ENCODE measurements at places on chromosomes 11 and 22.
A peak's percentile ranks its signal among the peaks of the same experiment; 100 is the strongest.

- no peak for DNase-seq
These were observed 12.3 kb downstream of the MLC1 start for GRCh38 chr22:50072714-50073538.

DNA sequence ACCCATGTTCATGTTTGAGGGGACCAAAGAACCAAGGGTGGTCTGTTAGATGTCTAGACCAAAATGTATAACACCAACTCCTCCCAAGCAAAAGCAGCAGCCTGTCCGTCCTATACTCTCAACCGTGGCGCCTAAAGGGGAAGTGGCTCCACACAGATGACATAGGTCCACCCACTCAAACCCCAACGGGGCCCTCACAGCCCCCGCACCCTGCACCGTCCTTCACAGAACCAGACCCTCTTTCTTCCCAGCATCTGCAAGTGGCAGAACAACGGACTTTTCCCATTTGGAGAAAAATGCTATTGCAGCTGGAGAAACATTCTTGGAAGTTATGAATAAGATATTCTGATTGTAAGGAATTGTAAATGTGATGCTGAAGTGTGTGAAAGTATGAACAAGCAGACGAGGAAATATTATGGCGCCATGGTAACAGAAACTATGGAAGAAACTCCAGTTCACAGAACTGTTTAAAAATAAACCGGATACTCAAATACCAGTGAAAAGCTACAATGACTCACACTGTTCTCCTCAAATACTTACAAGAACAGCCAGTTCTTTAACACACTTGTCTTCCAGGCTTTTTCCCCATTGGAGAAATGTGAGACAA is 76.5 kb upstream of the ARFGAP3 start:
- peak; percentile 80 for DNase-seq

DNA sequence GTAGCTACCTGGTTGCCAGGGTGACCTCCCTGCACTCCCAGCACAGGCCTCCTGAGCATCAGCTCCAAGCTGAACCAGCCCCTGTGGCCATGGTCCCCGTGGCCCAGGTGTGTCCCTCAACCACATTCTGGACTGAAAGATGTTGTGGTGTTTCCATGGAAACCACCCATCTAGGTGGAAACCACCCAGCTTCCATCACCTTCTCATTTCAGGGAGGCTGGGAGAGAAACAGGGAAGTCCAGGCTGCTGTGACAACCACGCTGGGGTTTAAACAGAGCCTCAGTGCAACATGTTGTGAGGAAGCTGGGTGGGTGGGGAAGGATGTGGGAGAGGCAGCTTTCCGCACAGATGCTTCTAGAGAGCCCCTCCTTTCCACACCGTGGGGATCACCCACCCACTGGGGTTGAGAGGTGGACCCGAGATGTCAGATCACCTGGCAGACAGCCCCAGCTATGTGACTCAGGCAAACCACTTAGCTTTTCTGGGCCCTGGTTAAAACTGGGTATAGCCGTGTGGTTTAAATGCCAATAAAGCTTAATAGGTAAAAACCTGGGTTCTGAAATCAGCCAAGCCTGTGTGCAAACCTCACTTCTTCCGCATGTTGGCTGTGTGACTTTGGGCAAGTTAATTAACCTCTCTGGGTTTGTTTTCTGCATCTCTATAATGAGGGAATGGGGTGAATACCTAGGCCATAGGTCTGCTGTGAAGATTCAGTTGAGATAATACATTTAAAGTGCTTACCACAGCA is 46.4 kb downstream of the CD82 start:
- DNase-seq = no peak

DNA sequence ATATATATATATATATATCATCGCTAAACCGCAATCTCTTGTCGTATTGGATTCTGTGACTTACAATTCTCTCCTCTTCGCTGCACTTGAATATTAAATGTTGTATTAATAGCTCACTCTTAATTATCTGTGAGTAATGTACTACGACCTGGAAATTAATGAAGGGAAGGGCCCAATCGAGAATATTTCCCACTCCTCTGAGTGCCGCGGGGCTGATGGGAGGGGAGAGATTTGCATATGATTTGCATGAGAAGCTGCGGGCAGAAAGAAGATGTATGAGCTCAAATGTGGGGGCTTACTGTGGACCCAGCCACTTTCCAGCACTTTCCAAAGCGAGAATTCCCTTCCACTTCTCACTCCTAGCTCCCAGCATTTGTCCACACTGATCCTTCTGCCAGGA is 141.2 kb downstream of the MN1 start:
- no peak for DNase-seq

DNA sequence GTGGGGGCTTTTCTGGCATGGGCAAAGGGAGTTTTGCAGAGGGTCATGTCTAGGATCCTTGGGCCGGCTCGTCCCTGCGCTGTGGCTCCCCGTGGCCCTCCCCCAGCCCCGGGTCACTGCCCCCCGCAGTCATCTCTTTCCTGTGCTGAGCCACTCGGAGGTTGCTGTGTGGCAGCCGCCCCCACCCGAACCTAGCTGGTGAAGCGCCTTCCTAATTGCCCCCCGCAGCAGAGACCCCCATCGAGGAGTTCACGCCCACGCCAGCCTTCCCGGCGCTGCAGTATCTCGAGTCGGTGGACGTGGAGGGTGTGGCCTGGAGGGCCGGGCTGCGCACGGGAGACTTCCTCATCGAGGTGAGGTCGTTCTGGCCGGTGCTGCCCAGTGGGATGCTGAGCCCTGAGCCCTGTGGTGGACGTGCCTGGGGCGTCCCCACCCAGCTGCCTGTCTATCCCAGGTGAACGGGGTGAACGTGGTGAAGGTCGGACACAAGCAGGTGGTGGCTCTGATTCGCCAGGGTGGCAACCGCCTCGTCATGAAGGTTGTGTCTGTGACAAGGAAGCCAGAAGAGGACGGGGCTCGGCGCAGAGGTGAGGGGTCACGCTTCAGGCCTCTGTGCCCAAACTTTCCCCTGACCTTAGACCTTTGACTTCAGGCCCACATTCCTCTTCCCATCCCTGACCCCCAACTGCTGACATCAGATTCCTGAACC is 32.0 kb downstream of the SHANK3 start:
- no peak for DNase-seq

DNA sequence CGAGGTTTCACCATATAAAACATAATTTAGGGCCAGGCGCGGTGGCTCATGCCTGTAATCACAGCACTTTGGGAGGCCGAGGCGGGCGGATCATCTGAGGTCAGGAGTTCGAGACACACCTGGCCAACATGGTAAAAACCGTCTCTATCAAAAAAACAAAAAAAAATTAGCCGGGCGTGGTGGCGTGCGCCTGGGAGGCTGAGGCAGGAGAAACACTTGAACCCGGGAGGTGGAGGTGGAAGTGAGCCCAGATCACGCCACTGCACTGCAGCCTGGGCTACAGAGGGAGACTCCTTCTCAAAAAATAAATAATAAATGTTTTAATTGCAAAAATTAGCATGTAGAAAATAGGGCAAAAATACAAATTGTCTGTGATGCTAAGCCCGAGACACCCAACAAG is 993 bp upstream of the SFI1 start:
- DNase-seq = no peak

DNA sequence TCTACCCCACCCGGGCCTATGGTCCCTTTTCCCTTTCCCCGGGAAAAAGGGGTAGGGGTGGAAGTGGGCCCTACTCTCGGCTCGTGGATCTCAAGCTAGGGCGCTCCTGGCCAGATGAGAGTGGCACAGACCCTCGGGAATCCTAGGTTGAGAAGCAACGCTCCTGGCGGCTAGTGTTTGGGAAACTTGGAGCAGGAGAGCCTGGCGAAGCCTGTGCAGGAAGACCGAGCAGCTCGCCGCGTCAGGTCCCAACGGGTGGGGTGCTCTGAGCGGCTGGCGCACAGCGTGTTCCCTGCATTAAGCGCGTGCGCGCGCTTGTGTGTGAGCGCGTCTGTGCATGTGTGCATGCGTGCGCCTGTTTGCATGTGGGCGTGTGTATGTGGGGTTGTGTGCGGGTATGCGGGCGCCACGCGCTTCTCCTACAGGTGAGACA is 7.1 kb upstream of the FLI1 start:
- no peak for DNase-seq

DNA sequence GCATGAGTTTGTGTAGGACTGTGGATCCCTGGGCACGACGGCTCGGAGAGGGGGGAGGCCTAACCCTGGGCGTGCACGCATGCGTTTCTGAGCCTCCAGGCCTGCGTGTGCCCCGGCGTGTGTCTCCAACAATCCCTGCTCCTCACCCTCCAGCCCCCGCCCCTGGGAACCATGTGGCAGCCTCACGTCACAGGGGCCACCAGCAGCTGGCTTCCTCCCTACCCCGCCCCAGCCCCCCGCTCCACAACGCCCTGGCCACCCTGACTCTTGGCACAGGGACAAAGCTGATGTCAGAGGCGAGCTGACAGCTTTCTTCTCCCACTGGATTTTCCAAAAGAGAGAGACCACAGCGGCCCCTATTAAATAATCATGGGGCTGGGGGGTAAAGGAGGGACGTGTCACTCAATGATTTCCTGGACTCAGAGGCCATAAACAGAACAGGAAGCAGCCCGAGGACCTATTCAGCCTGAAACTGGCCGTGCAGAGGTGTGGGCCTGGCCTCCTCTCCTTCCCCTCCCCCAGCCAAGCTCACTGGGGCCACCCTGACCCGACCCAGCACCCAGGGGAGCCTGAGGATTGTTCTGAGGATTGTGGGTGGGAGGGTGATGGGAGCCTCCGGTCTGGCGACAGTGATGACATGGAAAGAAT is 6.8 kb upstream of the LIF start:
- no peak for DNase-seq

DNA sequence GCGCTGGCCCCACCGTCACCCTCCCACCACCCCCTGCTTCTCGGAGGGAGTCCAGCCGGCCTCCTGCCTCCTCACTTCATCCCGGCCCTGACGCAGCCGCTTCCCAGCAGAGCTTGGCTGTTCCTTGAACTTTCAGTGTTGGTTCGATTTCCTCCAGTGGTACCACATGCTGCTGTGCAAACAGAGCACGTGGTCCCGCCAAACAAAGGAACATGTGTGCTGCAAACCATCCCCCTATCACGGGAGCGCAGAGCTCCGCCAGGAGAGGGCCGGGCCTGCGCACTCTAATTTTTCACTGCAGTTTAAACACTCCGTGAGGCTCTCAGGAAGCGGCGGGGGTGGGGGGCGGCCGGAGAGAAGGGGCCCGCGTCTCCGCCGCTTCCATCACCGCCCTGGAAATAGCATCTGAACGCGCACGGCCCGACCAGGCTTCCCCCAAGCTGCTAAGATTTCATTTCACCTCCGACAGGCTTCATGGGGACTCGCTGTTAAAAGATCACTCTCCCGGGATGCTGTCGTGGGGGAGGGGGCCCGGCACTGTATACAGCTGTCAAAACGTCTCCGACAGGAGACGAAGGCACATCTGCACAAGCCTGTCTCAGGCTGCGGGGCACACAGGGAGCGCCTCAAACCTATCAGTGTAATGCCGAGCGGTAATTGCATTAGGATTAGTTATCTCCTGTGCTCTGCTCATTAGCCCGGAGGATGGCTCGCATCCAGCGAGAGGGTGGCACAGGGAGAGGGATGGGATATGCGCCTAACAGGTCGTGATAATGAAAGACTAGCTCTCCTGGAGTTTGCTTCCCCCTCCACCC is 269.9 kb upstream of the SORL1-AS1 start:
- peak; percentile 32 for DNase-seq

- no peak for DNase-seq
These were observed 147.8 kb downstream of the COMMD9 start for GRCh38 chr11:36141196-36141953.

GRCh38 chr22:50481045-50481439 is 301 bp upstream of the ADM2 start:
- DNase-seq = no peak

GRCh38 chr11:132579136-132579535 is 953.2 kb downstream of the OPCML start:
- no peak for DNase-seq

DNA sequence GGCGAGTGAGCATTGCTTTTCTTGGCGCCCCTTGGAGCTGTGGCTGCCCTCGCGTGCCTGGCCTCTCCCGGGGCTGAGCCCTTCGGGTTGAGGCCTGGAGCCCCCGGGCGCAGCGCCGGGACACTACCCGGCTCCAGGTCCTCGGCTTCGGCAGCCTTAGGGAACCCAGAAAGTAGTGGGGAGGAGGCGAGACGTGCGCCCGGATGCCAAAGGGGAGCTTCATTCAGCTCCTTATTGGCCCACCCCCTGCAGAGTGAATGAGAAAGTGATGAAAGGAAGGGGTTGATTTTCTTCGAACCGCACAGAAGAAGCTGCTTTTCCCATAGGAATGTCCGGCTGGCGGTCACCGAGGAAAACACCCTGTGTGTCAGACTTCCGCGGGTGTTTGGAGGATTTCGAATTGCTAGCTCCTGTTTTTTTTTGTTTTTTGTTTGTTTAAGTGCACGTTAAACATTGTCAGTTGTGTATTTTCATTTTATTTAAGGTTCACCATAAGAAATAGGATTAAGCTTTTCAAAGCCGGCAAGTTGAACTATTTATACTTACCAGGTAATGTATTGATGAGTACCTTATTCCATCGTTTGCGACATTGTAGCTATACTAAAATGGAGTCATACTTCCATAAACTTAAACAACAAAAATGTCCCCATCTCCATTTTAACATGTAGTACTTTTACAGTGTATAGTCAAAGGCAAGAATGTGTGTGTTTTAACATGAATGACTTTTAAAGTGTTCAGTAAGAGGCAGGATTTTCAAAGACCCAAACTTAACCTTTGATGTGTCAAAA is 841 bp upstream of the EIF4G2 start:
- DNase-seq = peak; percentile 56

DNA sequence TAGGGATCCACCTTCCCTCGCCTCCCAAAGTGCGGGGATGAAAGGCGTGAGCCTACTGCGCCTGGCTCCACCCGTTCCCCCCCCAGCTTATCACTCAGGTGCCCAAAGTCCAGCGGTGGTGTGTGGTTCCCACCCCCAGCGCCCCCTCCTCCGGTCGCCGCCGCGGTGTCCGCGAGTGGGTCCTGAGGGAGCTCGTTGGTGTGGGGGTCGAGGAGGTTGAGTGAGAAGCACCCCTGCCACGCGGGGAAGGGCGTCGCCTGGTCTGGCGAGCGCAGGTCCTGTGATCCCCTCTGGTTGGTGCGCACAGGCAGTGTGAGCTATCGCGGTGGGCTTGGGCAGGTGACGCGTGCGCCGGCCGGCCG is 3900.6 kb upstream of the OR11H1 start:
- DNase-seq = no peak

- DNase-seq = no peak
These were observed 98.5 kb downstream of the SMCO4 start for GRCh38 chr11:93444617-93445073.

- no peak for DNase-seq
These were observed 21.6 kb upstream of the PHLDA2 start for GRCh38 chr11:2950825-2951224.

DNA sequence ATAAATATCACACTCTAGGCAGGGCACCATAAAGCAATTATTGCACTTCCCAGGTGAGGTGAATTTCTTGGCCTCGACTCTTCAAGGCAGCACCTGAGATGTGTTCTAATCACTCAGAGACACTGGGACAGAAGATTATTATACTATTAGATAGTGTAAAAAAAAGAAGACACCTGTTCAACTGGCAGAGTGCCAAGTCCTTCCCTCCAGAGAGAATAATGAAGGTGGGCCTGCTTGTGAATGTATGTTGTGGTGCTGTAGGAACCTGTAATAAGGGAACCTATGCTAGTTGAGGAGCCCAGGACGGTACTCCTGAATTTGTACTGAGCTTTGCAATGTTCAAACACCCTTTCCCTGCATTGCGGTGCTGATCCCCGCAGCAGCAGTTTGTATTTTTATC is 107.5 kb downstream of the NXPE2 start:
- no peak for DNase-seq
